ENCODE measurements at places on chromosomes 1 and 21.

GRCh38 chr21:38989745-38990423 lies 184.2 kb downstream of the ETS2 start:
- DNase-seq: no peak

DNA sequence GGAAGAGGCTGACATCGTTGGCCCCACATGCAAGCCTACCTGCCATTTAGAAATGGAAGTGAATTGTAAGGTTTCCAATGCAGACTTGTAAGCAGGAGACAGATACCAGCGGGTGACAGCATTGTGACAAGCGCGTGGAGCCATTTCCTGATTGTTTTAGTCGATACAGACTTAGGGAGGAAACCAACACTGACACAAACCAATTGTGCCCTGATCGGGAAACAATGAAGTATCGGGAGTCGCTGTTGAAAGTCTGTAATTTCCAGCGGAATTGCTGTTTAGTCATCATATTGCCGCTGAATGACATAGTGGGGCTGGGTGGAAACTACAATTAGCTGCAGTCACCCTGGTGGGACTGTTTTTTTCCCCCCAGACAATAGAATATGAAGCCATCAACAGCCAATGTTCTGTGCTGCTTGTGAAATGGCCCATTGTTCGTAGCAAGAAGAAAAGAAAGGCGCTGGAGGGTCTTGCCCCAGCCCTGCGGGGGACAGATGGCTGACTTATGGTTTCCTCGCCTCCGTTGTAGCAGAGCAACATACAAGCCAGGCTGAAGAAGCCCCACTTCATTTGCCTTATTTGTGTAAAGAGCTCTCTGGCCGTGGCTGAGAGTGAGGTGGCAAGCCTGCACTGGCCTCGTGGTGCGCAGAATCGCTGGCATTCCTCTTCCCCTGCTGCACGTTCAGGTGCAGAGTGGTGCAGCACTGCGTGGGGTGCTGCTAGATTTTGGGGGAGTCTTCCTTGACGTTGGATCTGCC lies 462.7 kb downstream of the CAMTA1 start:
- no peak for DNase-seq

DNA sequence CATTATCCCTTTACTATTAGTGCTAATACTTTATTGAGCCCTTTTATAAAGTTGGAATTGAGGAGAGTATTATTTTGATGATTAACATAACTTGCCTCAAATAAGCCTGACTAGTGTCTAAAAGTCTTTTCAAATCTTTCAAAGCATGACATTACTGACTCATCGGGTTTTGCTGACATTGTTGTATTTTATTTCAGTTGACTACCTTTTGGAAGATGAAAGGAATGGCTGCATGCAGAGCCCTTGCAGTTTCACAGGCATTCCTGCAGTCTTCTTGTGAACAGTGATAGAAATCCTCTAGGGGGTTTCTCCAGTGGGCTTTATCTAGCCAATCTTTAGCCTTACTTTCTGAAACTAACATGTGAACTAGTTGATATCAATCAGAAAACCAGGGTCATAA lies 43.0 kb upstream of the TMEM61 start:
- DNase-seq: no peak

DNA sequence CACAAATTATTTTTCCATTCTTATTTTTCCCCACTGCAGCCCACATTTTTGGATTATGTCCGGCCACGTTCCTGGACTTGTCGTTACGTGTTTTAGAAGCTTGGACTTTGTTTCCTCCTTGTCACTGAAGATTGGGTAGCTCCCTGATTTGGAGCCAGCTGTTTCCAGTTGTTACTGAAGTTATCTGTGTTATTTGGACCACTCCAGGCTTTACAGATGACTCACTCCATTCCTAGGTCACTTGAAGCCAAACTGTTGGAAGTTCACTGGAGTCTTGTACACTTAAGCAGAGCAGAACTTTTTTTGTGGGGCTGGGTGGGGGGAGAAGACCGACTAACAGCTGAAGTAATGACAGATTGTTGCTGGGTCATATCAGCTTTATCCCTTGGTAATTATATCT lies 12.2 kb upstream of the AXDND1 start:
- DNase-seq: no peak

DNA sequence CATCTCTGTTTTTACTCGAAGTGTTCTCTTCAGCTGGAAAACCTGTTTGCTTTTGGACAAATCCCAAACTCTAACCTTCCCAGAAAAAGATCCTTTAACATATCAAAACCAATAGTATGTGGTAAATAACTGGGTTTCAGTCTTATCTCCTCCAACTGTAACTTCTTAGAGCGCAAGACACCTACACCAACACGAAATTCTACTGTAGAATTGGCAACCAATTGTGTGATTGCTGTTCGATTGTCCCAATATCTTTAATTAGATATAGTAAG lies 5.8 kb upstream of the MPZL1 start:
- DNase-seq: no peak

GRCh38 chr1:23524716-23525401 lies 6.2 kb downstream of the E2F2 start:
- no peak for DNase-seq

GRCh38 chr1:157069601-157070000 lies 24.1 kb upstream of the ARHGEF11 start:
- DNase-seq: no peak

DNA sequence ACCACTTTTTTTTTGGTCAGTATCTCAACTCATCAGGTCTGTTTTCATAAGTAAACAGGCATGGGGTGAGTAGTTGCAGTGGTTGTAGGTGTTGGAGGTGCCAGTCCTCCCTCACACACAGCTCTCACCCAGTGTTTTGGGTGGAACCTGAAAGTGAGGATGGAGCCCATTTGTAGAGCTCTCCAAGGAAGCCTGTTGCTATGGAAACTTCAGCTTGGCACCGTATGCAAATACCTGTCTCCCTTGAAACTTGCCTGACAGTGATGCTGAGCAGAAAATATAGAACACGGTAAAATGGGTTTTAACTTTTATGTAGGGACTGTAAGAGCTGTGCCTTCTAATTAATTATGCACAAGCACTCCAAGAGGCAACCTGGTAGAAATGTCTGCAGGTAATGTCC lies 214.1 kb downstream of the AJAP1 start:
- DNase-seq: no peak

DNA sequence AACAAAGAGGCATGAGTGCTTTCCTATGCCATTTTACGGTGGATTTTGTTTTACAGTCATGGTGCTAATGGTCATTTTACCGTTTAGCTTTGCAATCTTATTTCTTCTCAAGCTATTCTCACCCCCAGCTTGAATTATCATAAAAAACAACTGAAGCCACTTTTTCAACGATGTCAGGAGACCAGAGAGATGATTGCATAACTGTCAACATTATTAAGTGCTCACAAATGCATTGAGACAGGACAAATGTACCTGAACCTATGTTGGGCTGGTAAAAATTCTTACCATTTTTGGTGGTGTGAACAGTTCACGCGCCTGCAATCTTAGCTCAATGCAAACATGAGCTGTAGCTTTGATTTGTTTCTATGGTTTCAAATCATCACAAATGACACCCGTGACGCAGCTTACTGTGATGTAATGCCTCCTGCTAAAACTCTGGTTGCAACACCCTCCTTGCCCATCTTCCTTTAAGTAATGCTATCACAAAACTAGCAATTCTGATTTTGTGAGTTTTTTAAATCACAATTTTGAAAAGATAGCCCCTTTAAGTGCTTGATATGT lies 104.4 kb downstream of the UCHL5 start:
- DNase-seq: no peak

GRCh38 chr1:45364294-45364693 lies 24.1 kb upstream of the MUTYH start:
- DNase-seq: no peak

- DNase-seq: no peak
These were observed 3.8 kb downstream of the ZNF672 start for GRCh38 chr1:248841702-248842395.

DNA sequence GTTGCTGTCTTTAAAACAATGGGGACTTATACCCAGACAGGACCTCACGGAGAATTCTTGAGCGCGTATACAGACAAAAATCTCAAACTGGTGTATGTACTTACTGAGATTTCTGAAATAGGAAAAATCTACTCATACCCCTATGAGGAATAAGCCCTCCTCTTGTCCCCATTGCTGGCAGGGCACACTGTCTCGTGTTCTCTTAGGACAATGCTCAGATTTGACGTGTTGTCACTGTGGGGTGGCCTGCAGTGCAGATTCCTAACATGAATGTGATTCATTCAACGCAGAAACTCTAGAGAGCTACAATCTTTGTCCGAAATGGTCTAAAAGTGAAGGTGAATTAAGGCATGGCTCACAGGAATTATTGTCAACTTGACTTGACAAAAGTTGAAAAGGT lies 31.1 kb upstream of the PDE9A start:
- no peak for DNase-seq

GRCh38 chr1:22331618-22332423 lies 119.8 kb upstream of the ZBTB40 start:
- DNase-seq: no peak

DNA sequence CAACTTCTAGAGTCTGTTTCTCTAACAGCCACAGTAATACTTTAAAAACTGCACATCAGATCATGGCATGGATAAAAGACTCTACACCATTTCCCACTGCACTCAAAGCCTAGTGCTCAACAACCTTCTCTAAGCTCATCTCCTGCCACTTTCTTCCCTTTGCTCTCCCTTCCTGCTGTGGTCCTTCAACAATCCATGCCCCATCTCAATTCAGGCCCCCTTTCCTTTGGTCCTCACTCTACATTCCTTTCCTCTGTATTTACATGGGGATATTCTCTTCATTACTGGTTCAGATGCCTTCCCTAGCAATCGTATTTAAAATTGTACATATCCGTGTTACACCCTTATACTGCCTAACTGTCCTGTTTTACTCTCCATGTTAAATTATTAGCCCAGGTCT lies 19.0 kb downstream of the SOD1 start:
- no peak for DNase-seq

GRCh38 chr1:240401731-240402130 lies 210.2 kb downstream of the GREM2 start:
- no peak for DNase-seq

DNA sequence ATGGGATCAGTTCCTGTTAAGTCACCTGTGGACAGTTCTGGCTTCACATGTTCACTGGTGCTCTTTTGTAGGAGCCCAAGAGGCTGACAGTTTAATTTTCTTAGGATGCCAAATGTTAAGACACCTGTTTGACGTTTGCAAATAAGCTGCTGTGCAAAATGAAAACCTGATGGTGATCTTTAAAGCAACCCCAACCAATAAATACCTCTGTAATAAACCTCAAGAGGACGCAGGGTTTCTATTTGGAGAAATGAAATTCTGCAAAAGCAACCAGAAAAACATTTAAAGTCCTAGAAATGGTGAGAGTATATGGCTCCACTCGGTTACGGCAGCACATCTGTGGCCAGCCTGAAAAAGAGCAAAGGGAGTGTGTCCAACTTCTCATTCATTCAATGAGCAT lies 5.7 kb upstream of the RHEX start:
- no peak for DNase-seq

- no peak for DNase-seq
These were observed 96.2 kb downstream of the MATN1 start for GRCh38 chr1:30627206-30627605.

- DNase-seq: no peak
These were observed 271.8 kb upstream of the C1orf105 start for GRCh38 chr1:172148707-172149106.

- no peak for DNase-seq
These were observed 313.0 kb downstream of the PLPP3 start for GRCh38 chr1:56266359-56266758.

GRCh38 chr1:117615474-117615873 lies 9.6 kb downstream of the TENT5C start:
- no peak for DNase-seq

DNA sequence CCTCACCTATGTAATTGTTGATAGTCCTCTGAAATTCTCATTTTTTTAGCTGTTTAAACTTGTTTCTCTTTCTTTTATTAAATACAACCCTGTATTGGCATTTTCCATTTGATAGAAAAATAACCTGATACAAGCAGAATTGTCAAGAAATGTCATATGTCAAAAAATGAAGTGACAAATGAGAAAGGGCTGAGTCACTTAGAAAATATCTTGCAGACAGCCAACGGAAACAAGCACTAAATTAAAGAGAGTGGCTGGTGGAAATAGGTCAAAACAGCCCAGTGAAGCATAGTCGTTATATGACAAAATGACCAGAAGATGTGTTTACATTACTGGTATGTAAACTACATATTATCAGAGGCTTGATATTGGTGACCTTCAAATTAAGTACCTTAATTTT lies 484.4 kb downstream of the PLA2G4A start:
- DNase-seq: no peak

DNA sequence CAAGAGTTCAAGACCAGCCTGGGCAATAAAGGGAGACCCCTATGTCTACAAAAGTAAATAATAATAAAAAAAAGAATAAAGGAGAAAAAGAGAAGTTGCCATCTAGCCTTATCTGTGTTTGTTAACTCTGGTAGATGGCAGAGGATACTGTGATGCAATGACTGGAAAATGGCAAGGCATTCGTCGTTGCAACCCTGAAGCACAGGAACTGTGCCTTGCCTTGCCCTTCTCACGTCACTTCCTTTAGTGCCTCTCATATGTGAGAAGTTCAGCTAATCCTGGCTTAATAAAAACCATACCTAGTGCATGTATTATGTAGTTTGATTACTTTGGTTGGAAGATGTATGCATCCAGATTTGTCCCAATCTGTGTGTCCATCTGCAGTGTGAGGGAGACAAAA lies 25.8 kb upstream of the PIGC start:
- no peak for DNase-seq

- DNase-seq: no peak
These were observed 802.2 kb downstream of the KCNT2 start for GRCh38 chr1:195806060-195806459.

DNA sequence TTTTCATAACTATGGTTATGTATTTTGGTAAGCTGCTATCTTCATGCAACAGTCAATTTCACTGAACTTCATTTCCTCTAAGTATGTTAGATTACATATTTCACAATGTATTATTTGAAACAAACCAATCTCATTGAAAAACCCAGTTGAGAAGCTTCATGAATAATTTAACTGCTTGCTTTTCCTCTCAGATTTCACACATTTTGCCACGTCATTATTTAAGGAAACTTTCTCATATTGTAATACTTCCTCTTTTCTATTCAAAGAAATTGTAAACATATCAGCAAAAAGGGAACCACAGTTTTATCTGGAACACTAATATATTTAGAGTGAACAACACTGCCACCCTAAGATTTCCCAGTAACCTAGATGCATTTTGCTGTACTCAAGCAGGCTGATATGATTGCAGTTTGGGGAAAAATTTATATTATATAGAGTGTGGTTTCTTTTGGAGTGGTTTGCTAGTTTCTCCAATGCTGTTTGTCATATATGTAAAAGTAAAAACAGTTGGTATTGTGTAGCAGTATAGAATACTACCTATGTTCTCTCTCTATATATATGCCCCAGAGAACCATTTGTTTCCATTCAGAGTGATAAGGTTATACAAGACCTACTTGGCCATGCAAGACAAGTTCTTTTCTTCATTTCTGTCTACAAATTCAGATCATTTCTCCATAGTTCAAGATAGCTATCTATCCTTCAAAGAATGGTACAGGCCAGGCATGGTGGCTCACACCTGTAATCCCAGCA lies 28.4 kb upstream of the AHCTF1 start:
- DNase-seq: no peak

DNA sequence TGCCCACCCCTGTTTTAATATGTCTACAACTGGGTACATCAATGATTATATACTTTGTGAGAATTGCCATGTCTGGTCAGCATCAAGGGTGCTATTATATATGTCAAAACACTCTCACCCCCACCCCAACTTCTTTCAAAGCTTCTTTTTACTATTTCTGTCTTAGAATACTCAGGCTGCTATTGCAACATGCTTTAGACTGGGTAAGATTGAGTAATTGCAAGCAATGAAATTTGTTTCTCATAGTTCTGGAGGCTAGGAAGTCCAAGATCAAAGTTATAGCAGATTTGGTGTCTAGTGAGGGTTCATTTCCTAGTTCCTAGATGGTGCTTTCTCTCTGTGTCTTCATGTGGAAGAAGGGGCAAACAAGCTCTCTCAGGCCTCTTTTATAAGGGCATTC lies 100.5 kb upstream of the KCNK1 start:
- no peak for DNase-seq
